ENCODE measurements at places on chromosomes 7 and 10. TPM values are rescaled to one million over a fixed set of nuclear protein-coding genes. Genes with fewer than 3 reads are reported as not detected.

DNA sequence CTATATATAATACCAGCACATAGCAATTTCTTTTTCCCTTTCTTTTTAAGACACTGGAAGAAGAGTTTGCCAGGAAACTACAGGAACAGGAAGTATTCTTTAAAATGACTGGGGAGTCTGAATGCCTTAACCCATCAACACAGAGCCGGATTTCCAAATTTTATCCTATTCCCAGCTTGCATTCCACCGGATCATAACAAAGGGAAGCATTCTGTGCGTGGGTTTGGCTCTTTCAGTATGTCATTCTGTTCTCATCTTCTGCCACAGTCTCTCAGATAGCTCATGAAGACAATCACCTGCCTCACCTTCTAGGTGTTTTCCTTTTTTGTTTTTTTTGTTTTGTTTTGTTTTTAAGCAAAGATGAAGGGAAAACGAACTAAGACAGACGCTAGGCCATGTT lies 58.6 kb downstream of the SLK start:
- H3K27me3 ChIP-seq = no peaks in the 10 kb centered on the region
- H3K27ac ChIP-seq = no peak overlapping the region
- DNase-seq = no peak

DNA sequence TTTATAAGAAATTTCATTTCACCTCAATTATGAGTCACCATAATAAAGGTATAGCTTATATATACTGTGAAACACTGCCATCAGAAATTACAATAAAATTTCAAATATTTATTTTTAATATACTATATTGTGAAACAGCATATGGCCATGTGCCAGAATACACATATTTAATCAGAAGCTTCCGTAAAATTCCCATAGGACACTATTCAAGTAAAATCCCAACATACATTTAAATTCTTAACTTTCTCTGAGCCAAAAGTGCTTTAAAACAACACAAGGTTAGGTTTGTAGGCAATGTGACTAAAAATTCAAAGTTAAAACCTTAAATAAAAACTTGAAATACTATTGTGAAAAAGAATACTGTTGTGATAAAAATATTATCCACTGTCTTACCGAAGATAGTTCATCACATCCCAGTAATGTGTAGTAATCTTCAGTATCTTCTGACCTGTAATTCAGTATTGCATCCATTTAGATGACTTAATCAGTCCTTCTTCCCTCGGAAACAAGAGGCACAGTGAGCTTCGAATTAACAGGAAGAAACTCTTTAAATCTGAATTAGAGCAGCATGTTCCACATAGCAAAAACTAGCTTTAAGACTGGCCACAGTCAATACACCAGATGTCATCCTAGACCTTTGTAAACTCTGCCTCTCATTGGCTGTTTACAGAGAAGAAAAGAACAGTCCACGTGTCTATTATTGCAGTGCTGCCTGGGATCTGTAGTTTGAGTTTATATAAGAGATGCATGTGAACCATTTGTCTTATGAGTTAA lies at the start of gene DNAJC12:
Gene DNAJC12, minus strand, starts transcription at position 648 of the 774 bp plus-strand sequence. Its CDS starts 177 bp downstream, at position 471.
- no peaks in the 10 kb centered on the region for H3K27me3 ChIP-seq
- no peak for DNase-seq
- no peaks in the 10 kb centered on the region for H3K4me1 ChIP-seq
- H3K4me3 ChIP-seq = no peak within 1 kb of the TSS
- H3K36me3 ChIP-seq = no peaks in the 10 kb centered on the region

GRCh38 chr10:15313843-15314242 lies 57.2 kb downstream of the FAM171A1 start:
- H3K4me1 ChIP-seq = no peaks in the 10 kb centered on the region
- no peak overlapping the region for H3K27ac ChIP-seq
- DNase-seq = no peak
- H3K4me3 ChIP-seq = no peak overlapping the region

DNA sequence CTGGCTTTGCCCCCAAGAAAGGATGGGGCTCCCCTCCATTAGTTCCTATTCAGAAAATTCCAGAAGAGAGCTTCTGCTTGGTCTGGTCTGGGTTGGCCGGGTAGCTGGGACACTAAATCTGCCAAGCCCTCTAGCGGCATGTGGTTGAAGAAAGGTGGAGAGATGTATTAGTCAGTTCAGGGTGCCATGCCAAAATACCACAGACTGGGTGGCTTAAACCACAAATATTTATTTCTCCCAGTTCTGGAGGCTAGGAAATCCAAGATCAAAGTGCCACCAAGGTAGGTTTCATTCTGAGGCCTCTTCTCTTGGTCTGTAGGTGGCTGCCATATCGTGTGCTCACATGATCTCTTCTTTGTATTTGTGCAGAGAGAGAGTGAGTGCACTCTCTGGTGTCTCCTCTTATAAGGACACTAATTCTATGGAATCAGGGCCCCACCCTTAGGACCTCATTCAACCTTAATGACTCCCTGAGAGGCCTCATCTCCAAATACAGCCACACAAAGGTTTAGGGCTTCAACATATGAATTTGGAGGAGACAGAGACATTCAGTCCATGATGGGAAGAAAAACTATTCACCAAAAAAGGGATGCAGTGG lies 38.7 kb upstream of the MTPAP start:
- no peaks in the 10 kb centered on the region for H3K27me3 ChIP-seq
- no peak for DNase-seq
- no peak overlapping the region for H3K27ac ChIP-seq
- H3K36me3 ChIP-seq = no peaks in the 10 kb centered on the region
- H3K4me1 ChIP-seq = peaks cover 5% of the 10 kb centered on the region

DNA sequence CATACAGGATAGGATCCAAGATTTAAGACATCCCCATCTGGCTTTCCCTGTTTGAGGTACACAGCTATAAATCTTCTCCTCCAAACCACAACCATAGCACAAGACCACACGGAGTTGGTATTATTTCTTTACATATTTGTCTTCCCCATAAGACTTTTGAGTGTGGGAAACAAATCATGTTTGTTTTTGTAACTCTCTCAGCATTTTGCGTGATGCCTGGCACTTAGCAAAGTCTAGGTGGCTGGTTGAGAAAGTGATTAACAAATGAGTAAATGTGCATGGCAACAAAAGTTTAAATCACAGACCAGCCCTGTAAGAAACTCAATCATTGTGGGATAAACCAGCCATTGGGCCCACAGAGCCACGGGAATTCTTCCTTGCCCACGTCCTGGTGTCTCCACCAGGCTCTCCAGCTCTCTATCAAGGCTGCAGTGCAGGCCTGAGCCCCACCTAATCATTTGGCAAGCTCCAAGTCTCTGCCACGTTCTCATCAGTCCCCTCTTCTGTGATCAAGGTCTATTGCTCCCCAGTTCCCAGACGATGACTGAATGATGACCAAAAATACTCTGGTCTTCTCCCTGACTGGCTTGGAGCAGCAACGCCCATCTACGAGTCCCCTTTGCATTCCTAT lies 317.8 kb downstream of the TNS3 start:
- no peaks in the 10 kb centered on the region for H3K36me3 ChIP-seq
- H3K27ac ChIP-seq = no peak overlapping the region
- no peaks in the 10 kb centered on the region for H3K27me3 ChIP-seq

GRCh38 chr7:70189776-70190175 lies 591.5 kb downstream of the AUTS2 start:
- no peak overlapping the region for H3K27ac ChIP-seq
- H3K4me3 ChIP-seq = no peak overlapping the region
- no peaks in the 10 kb centered on the region for H3K27me3 ChIP-seq
- no peaks in the 10 kb centered on the region for H3K4me1 ChIP-seq
- no peaks in the 10 kb centered on the region for H3K36me3 ChIP-seq

DNA sequence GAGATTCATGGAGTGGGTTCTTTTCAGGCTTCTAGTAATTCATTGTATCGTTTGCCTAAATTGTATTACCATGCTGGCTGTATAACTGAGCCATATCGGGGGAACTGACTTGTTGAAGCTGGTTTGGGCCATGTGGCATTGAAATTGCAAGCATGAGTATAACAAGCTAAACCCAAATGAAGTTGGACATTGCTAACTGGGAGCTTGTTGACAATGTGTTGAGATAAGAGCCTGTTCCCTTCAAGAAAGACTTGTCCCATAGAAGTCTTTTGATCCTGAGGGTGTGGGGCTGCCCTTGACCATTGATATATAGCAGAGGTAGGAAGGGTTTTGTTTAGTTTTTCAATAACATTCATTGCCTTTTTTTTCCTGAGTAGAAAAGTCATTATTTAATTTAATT lies 156.0 kb downstream of the VTI1A start:
- no peak for DNase-seq
- no peak overlapping the region for H3K4me3 ChIP-seq
- H3K4me1 ChIP-seq = no peaks in the 10 kb centered on the region
- H3K27ac ChIP-seq = no peak overlapping the region
- peaks cover 5% of the 10 kb centered on the region for H3K36me3 ChIP-seq
- no peaks in the 10 kb centered on the region for H3K27me3 ChIP-seq

DNA sequence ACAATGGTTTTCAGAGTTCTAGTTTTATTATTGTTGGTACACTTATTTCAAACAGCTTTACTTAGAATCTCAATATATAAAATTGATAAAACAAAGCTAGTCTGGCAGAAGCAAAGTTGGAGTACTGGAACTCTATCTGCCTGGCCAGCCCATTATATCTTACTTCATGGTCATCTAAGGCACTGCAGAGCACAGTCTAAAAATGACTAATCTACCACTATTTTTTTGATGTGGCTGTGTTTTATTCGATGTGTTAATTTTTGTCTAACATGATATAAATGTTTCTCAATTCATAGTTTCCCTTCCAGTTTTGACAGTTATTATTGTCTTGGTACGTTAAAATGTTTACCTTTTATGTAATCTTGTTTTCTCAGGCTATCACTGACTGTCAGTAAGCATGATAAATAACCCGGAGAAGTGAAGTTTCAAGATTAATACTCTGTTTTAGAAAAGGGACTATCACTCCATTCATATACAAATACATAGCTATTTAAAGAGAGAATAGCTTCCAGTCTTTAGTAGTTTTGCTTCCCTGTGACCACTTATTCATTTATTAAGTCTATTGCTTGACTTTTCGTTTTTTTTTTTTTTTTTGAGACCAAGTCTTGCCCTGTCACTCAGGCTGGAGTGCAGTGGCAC lies 60.6 kb upstream of the CSTF2T start:
- H3K4me1 ChIP-seq = no peaks in the 10 kb centered on the region
- H3K4me3 ChIP-seq = no peak overlapping the region
- H3K36me3 ChIP-seq = no peaks in the 10 kb centered on the region
- H3K27me3 ChIP-seq = no peaks in the 10 kb centered on the region

- H3K27ac ChIP-seq = no peak overlapping the region
- no peaks in the 10 kb centered on the region for H3K36me3 ChIP-seq
- H3K4me3 ChIP-seq = no peak overlapping the region
- no peak for DNase-seq
- peaks cover 13% of the 10 kb centered on the region for H3K4me1 ChIP-seq
Observed at GRCh38 chr10:33136271-33136670, 178.2 kb upstream of the ITGB1 start.

DNA sequence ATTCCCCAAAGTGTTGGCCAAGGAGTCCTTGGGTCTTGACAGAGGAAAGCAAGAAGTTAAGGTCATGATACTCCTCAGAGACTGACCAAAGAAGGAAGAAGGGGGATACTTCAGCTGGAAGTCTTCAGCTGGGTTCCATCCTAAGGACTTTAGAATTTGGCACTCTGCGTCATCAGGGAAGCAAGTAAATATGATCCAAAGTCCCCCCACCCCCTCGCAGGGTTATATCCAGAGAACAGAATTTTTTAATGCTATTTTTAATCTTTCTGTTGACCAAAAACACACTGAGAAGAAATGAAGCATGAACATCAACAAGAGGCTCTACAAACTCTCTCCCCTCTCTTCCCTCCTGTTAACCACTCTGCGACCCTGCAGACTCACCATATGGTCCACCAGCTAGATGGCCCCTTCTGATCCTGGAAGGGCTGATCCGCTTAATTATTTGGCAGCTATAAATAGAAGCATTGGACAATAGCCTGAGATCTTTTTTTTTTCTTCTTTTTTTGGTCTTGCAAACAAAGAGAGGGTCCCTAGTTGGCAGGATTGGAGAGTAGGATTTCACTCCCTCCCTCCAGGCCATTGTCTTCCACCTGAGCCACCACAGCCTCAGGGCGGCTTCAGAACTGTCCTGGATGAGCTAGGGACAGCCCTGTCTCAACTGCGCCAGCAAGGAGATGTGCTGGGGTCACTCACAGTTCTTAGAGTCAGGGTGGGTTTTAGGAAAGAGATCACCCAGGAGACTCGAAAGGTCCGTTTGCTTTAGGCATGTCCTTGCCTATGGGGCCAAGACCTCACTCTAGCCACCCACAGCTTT lies 196.0 kb downstream of the KCNMA1 start:
- no peak overlapping the region for H3K27ac ChIP-seq
- H3K4me1 ChIP-seq = no peaks in the 10 kb centered on the region
- no peaks in the 10 kb centered on the region for H3K36me3 ChIP-seq

DNA sequence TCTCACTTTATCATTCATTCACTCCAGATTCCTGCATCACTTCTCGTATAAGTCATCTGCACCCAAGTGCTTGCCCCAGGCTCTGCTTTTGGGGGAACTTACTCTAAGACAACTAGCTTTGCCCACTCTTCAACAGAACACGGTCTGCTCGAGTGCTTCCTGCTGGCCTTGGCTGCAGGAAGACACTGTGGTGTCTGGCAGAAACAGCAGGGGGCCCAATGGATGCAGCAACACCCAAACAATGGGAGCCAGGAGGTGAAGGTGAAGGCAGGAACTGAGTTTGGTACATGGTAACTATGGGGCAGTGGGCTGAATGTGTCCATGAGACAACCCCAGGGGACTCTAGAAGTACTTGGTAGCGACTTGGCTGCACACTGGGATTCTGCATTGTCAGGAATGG lies 344.0 kb downstream of the REEP3 start:
- peaks cover 18% of the 10 kb centered on the region for H3K27me3 ChIP-seq
- H3K4me3 ChIP-seq = no peak overlapping the region
- no peaks in the 10 kb centered on the region for H3K36me3 ChIP-seq
- no peak overlapping the region for H3K27ac ChIP-seq
- no peak for DNase-seq
- H3K4me1 ChIP-seq = peaks cover 9% of the 10 kb centered on the region

GRCh38 chr10:61316676-61317265 lies 136.4 kb downstream of the TMEM26 start:
- no peaks in the 10 kb centered on the region for H3K27me3 ChIP-seq
- H3K27ac ChIP-seq = no peak overlapping the region
- H3K36me3 ChIP-seq = no peaks in the 10 kb centered on the region
- H3K4me1 ChIP-seq = peaks cover 6% of the 10 kb centered on the region

TEX36 gene
- not detected for total RNA-seq

TRPV5 gene
- not detected for total RNA-seq

SLC26A5 gene
- total RNA-seq = not detected

FAM237B gene
- not detected for total RNA-seq

MASTL gene
- total RNA-seq = 13.6 TPM

CHAT gene
- total RNA-seq = not detected
